ENCODE measurements at places on chromosomes 1 and 21. TPM values are rescaled to one million over a fixed set of nuclear protein-coding genes. Genes with fewer than 3 reads are reported as not detected.

The GUCA2B gene
- not detected for total RNA-seq

The RUNX3 gene
- total RNA-seq: 0.64 TPM

The CGN gene
- 0.27 TPM for total RNA-seq

The FABP3 gene
- total RNA-seq: not detected

The KRTAP20-2 gene
- not detected for total RNA-seq

The CD2 gene
- total RNA-seq: 0.16 TPM

The MUL1 gene
- 34.6 TPM for total RNA-seq

The CAPN2 gene
- total RNA-seq: 101 TPM

The RIPPLY3 gene
- total RNA-seq: not detected

The ELF3 gene
- total RNA-seq: 0.63 TPM

The SHE gene
- total RNA-seq: not detected

The BMP8A gene
- 0.16 TPM for total RNA-seq

The GPR153 gene
- 1.5 TPM for total RNA-seq

The LCE3E gene
- total RNA-seq: not detected

The LMX1A gene
- not detected for total RNA-seq

The ZBTB8OS gene
- 54.8 TPM for total RNA-seq

The SEC16B gene
- not detected for total RNA-seq

The TRAF3IP3 gene
- 0.80 TPM for total RNA-seq

The FNDC5 gene
- total RNA-seq: 0.38 TPM

The MCOLN3 gene
- not detected for total RNA-seq

The SPOCD1 gene
- 0.22 TPM for total RNA-seq
